Activated CD4-positive, alpha-beta T cell treated with anti-CD3 and anti-CD28 coated beads, Interleukin-2, amount 10 ng/mL, durations not matched to agents 7 days and 5 days (primary cell): ENCODE measurements at places on chromosomes 4 and X.

DNA sequence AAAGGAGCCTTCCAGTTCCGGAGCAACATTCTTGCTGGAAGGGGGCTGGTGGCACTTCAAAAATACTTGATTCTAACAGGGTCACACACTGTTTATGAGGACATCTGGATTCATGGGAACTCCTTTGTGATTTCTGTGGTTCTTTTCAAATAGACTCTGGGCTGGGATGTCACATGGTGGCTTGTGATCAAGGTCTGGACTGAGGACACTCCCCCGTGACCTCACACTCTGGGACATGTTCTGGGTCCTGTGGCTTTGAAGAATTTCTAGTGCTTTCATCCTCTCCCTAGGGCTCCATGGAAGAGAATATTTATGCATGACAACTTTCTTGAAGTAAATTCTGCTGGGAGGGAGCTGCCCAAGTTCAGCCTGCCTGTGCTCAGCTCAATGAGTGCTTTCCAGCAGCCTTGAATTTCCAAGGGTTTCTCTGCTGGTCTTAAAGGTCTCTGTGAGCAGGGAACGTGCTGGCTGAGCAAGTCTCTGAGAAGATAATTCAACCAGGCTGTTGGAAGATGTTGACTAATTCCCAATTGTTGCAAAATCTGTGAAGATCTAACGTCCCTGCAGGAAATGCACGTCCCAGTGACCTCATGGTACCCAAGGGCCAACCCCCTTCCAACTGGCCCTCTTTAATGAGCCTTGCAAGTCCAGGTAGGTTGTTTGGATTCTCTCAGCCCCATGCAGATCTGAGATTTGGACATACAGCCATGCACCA, 36.3 kb downstream of the GPR143 start:
- no peak overlapping the region for H3K4me3 ChIP-seq
- H3K36me3 ChIP-seq, result no peaks in the 10 kb centered on the region
- no peaks in the 10 kb centered on the region for H3K4me1 ChIP-seq
- no peaks in the 10 kb centered on the region for H3K27me3 ChIP-seq
- H3K27ac ChIP-seq, result no peak overlapping the region
- no peak for DNase-seq

DNA sequence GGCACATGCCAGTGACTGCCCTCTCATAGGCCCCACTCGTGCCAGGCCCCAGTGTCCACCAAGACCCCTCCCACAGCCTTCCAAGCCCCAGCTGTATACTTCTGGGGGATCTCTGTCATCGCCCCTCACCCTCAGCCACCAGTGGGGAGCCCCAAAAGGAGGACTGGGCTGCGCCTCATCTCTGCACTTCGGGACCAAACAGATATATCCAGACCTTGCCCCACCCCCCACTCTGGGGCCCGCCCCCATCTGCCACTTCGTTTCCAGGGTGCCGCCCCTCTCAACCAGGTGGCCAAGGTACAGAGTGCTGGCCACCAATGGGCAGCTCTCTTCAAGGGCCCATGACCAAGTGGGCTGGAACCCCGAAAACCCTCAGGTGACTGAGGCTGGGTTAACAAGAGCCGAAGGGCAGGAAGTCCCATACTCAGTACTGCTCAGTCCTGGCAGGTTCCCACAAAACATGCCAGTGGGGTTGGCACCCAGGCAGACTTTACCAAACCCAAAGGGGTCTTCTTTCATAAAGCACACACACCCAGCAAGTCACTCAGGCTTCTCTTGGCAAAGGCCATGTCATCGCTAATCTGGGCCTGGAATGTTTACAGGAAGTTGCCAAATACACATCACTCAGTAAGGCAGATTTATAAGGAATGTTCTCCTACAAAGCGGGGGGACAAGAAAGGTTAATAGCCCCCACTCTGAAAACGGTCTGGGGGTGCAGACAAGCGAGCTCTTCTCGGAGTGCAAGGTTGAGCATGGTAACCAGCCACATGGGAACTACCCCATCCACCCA, 4.4 kb downstream of the ZFYVE28 start:
- DNase-seq, result peak; percentile 40
- H3K36me3 ChIP-seq, result no peaks in the 10 kb centered on the region
- peaks cover 21% of the 10 kb centered on the region for H3K27me3 ChIP-seq
- peak overlapping the region; percentile 59 for H3K4me3 ChIP-seq
- H3K27ac ChIP-seq, result peak overlapping the region; percentile 97
- H3K4me1 ChIP-seq, result peaks cover 71% of the 10 kb centered on the region

GRCh38 chrX:10208953-10209352, 52.2 kb downstream of the CLCN4 start:
- no peaks in the 10 kb centered on the region for H3K27me3 ChIP-seq
- H3K27ac ChIP-seq, result no peak overlapping the region
- no peak overlapping the region for H3K4me3 ChIP-seq
- H3K36me3 ChIP-seq, result no peaks in the 10 kb centered on the region
- DNase-seq, result no peak
- H3K4me1 ChIP-seq, result no peaks in the 10 kb centered on the region

GRCh38 chrX:45788941-45789348, 588.3 kb upstream of the DIPK2B start:
- no peaks in the 10 kb centered on the region for H3K27me3 ChIP-seq
- peak overlapping the region; percentile 31 for H3K27ac ChIP-seq

DNA sequence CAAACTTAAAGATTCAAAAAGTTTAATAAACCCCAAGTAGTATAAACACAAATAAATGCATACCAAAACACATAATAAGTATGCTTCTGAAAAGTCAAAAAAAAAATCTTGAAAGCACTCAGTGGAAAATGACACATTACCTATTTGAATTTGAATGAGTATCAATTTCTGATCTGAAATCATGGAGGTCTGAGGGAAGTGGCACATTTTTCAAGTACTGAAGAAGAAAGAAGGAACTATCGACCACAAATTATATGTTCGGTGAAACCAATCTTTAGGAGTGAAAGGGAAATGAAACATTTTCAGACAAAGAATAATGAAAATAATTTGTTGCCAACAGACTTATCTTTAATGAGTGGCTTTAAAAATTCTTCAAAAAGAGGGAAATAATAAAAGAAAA, 12.1 kb upstream of the F9 start:
- DNase-seq, result no peak
- H3K36me3 ChIP-seq, result no peaks in the 10 kb centered on the region
- H3K27ac ChIP-seq, result no peak overlapping the region
- H3K4me1 ChIP-seq, result no peaks in the 10 kb centered on the region
- H3K4me3 ChIP-seq, result no peak overlapping the region

DNA sequence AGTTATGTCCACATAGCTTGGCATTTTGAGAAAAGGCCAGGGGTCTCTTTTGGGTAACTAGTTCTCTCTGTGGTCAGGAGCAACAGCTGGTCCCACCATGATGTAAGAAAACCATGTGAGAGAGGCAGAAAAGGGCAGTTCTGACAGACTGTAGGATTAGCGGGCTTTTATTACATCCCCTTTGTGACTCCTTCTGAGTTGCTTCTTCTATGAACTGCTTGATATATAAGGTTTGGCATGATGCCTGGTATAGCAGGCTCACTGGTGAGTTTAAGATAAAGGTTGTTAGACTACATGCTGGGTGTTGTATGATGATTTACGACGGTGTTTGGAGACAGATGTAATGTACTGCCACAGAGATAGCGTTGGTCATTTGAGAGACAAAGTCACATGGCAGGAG, 2308.1 kb upstream of the AGA start:
- H3K36me3 ChIP-seq, result no peaks in the 10 kb centered on the region
- no peaks in the 10 kb centered on the region for H3K4me1 ChIP-seq
- no peak overlapping the region for H3K4me3 ChIP-seq
- no peak overlapping the region for H3K27ac ChIP-seq
- DNase-seq, result no peak
- H3K27me3 ChIP-seq, result no peaks in the 10 kb centered on the region
